Fibroblast of villous mesenchyme (primary cell): ENCODE measurements at places on chromosomes 6 and 20. TPM values are rescaled to one million over a fixed set of nuclear protein-coding genes. Genes with fewer than 3 reads are reported as not detected.

DNA sequence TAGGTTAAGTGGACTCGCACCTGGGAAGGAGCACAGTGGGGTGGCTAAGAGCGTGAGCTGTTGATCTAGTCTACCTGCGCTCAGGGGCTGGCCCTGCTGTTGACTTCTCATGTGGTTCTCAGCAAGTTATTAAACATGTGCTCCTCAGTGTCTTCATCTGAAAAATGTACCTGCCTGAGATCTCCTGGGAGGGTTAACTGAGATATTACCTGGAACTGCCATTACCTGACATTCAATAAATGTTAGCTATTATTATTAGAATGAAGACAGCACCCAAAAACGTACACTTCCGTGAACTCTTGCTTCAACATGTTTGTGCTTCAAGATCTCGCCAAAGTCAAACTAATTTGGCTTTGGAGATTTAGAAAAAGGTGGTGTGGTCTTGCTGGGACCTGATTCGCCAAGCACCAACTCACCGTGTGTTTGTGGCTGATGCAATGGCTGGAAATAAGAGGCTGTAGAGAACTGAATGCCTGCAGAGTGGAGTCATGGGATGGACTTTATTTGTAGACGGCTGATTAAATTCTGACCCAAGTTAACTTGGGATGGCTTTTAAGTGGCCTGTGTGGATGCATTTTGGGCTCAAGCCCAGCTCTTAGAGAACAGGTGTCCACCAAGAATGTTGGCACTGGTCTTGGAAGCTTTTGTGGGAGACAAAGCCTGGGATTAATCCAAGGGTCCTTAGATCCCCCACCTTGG is 692.9 kb downstream of the QKI start:
- DNase-seq, result no peak

The BHLHE23 gene
- not detected in 2 replicates for total RNA-seq

The CTCFL gene
- not detected in 2 replicates for total RNA-seq

- no peak for DNase-seq
Observed at GRCh38 chr6:126537061-126537816, 197.3 kb downstream of the CENPW start.

GRCh38 chr20:36919715-36920333 is 31.7 kb downstream of the SAMHD1 start:
- DNase-seq, result peak; percentile 72

GRCh38 chr20:34980543-34981233 is 25.0 kb downstream of the MYH7B start:
- peak; percentile 58 for DNase-seq

DNA sequence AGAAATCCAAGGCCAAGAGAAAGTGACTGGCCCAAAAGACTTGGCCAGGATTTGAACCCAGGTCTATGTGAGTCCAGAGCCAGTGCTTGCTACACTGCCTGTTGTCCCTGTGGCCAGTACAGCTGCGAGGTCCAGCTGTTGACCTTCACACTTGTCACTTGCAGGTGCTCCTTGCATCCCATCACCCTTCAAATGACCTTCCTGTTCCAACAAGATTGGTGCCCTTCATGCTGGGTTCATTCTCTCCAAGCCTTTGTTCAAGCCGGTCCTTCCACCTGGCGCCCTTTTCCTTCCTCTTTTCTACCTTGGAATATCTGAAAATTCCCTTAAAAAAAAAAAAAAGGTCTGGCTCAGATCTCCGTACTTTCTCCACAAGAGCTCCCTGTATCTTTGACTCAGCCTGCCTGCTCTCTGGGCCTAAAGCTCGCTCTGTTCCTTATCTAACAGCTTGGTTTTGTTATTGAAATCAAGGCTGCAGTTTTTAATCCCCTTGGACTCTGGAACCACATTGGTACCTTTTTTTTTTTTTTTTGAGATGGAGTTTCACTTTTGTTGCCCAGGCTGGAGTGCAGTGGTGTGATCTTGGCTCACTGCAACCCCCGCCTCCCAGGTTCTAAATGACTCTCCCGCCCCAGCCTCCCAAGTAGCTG is 22.2 kb upstream of the MRPS18A start:
- peak; percentile 77 for DNase-seq

- DNase-seq, result no peak
Observed at GRCh38 chr6:88586371-88587149, 376.9 kb downstream of the RNGTT start.

The ADTRP gene
- total RNA-seq, result 1.3 TPM in 2 replicates

- no peak for DNase-seq
Observed at GRCh38 chr20:49572857-49573256, 4.9 kb upstream of the PTGIS start.

DNA sequence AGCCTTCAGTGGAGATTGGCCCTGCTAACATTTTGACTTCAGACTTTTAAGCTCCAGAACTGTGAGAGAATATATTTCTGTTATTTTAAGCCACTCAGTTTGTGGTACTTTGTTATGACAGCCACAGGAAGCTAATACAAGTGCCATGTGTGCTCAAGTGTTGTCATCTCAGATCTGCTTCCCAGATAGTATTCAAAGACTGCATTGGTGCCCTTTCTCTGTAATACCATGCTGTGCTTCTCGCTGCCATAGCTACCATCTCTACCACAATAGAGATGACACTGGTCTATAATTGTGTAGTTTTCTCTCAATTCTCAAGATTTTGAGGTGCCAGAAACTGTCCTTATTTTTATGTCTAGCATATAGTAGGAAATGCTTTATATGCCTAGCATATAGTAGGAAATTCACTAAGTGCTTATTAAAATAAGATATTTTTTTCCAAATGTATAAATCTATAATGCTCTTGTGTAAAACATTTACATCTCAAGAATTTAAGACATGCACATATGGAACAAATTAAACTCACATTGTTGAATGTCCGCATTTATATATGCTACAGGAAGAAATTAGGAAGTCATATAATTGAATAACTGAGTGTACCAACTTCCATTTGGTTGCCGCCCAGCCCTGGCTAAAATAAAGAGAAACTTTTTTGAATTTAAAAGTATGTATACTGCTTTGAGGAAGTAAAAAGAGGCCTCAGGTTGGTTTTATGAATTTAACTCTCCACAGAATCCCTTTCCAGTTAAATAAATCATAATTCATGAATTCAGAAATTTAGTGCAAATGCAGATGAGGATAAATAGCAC is 77.6 kb downstream of the TPBG start:
- no peak for DNase-seq

- no peak for DNase-seq
Observed at GRCh38 chr6:72974276-72974675, 251.0 kb downstream of the KHDC1L start.

The RAET1L gene
- total RNA-seq, result not detected in 2 replicates

DNA sequence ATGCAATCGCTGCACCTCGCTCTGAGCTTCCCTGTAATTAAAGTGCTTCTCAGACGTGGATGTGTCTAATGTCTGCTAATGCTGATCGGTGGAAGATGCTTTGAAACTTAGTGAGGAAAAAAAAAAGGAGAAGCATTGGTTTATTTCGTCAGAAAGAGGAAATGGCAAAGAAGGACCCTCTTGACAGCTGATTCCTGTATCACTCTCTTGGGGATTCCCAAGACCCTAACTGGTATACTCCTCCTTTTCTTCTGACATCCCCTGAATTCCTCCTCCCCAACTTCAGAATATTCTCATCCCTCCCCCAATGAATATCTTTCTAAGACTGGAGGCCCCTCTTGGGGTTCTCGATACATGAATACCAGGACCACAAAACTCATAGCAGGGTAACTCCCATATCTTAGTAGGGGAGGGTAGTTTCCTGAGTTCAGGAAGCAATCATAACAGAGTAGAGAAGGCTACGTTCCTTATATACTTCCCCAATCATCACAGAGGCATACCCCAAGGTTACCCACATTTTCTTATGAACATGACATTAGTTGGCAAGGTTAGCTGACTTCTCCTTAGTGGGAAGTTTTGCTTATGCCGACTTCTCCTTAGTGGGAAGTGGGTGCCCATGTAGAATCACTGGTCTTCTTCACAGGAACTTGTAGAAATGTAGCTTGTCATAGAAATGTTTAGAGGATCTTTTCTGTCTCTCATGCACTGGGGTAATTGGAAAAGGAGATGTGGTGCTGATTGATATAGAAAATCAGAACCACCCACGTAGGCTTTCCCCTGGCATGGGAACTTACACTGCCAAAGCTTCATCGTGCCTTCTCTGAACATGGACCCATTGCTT is 63.8 kb upstream of the ATXN1 start:
- no peak for DNase-seq

GRCh38 chr6:164106345-164106769 is 691.8 kb downstream of the QKI start:
- no peak for DNase-seq

DNA sequence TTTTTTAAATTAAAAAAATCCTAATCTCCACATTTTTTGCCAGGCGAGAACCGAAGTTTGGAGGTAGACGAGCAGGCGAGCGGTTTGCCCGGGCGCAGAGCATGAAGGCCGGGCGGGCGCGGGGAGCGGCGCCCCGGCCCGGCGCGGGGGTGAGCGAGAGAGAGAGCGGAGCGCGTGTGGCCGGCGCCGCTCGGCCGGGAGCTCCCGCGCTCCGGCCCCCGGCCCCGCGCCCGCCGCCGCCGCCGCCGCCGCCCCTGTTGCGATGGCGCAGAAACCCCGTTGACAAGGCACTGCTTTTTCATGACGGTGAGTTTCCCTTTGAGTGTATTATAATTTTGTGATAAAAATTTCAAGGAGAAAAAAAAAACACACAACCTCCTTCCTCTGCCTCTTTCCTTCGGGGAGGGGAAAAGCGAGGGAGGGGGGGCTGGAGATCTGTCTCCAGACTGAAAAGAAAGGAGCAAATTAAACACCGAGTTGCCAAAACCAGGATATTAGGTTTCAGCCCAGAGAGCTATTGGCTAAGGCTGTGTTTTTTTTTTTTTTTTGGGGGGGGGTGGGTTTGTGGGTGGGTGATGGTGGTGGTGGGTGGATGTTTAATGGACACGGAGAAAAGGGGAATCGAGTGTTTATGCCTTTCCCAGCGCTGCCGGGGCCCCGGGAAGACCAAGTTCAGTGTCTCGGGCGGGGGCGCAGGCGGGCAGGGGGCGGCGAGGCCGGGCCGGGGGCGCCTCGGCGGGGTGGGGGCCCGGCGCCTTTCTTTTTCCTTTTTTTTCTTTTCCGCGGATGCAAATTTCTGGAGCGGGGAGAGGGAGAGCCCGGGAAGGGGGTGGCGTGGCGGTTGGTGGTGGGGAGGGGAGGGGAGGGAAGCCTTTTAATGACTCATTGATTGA is at the start of gene BICRAL:
Gene BICRAL (plus strand): TSS at position 257 of the 893 bp plus-strand sequence. CDS start 39,971 bp downstream, outside the sequence.
- peak; percentile 88 for DNase-seq

GRCh38 chr6:39876111-39876510 is 58.2 kb downstream of the MOCS1 start:
- peak; percentile 30 for DNase-seq

GRCh38 chr20:51062065-51062464 is 39.2 kb upstream of the KCNG1 start:
- no peak for DNase-seq

The LY6G5B gene
- total RNA-seq, result 3.2 and 3.9 TPM in 2 replicates

The SNAI1 gene
- total RNA-seq, result 1.3 TPM in 2 replicates

The SNAP25 gene
- total RNA-seq, result 2.9 and 8.6 TPM in 2 replicates

The VWA7 gene
- total RNA-seq, result under 0.01 TPM in 2 replicates

- no peak for DNase-seq
Observed at GRCh38 chr6:33288141-33288920, 708 bp downstream of the WDR46 start.

- DNase-seq, result peak; percentile 28
Observed at GRCh38 chr6:113842165-113842564, 15.0 kb upstream of the MARCKS start.

DNA sequence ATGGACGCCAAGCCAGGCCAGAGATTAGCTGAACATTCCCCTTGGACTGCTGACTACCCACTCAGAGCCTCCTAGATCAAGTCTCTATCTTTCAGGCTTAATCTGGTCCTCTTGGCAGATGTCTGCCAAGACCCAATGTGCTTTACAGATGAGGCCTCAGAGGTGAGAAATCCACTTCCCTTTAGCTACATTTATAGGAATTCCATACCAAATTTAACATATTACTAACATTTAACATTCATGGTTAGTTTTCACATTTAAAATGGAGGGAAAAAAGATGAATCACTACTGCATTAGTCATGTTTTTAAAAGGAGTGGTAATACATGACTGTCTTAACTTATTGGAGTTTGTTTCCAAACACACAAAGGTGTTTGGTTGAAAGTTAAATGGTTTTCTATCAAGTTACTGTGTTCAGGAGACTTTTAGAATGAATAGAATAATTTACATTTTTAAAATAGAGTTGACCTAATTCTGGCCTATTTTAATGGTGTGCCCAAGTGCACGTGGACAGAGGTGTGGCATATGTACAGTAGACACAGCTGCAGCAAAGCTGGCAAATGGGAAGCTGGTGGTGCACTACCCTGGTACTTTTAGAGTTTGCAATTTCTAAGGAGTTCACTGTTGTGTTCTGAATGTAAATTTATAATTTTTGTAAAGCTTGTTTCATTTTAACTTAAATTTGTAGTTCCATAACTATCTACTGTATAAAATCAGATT is 41.9 kb upstream of the CALHM6 start:
- no peak for DNase-seq

DNA sequence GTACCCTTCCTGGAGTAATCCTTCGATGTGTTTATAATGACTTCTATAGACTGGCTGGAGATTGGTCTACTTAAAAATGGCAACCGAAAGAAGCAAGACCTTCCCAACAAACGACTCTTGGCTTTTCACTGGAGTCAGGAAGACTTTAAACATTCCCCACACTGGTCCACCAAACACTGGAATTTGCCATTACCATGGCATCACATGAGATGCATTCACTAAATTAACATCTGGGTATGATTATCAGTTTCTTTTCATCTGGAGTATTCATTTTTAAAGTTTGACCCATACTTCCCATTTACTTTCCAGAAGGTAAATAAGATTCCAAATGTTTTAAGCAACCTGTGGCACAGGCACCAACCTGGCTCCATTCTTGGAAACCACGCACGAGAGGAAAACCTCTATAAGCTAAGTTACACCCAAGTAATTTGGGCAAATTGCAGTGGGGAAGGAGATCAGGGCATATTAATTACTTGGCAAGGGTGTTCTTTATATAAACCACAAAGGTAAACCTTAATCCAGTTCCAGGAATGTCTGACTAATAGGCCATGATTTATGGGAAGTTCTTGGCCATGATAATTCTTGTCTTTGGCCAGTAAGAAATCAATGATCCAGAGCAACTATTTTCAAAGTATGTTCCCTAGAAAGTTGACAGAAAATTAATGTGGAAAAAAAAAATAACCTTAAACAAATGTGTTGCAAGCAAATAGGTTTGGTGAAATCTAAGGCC is 190.0 kb upstream of the COL21A1 start:
- no peak for DNase-seq

DNA sequence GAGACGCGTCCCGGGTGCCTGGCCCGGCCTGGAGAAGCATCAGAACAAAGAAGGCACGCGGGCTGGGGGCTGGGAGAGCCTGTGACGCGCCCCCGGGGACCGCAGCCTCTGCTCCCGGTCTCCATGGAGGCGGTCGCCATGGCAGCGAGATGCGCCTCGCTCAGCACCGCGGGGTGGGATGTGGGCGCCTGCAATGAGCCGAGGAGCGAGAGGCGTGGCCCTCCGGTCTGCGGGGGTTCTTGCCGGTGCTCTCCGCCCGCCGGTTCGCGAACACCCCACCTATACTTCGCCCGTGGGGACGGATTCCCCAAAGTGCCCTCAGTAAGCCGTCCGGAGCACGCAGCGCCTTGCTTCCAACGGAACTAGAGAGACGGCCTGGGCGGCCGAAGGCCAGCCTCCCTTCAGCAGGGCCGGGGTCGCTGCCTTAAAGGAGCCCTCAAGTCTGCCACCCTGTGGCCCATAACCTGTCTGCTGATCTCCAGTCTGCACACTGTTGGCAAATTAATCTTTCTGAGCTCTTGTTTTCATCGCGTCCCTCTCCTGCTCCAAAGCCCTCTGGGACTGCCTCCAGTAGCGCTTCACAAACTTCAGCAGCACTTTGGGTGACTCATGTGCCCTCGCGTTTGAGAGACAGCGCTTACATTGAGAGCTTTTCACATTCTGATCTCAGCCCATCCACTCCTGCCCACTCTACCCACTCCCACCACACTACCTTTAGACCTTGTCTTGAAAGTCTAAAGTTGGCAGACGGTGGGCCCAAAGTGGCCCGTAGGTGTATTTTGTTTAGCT is 983 bp upstream of the ADISSP start:
- DNase-seq, result peak; percentile 71
